ENCODE measurements at places on chromosomes 4 and X.
A peak's percentile ranks its signal among the peaks of the same experiment; 100 is the strongest.

GRCh38 chrX:39542316-39542715 lies 555.4 kb downstream of the BCOR start:
- DNase-seq, result no peak

GRCh38 chr4:110516106-110516922 lies 40.4 kb downstream of the ENPEP start:
- peak; percentile 60 for DNase-seq

- DNase-seq, result no peak
Measured at GRCh38 chrX:107450823-107451509, 1.5 kb downstream of the FRMPD3 start.

- no peak for DNase-seq
Measured at GRCh38 chr4:18686338-18687037, 664.9 kb upstream of the LCORL start.

Data from stimulated activated naive CD4-positive, alpha-beta T cell (primary cell).